NCI-H1436 (cell line): ENCODE measurements at places on chromosomes 7 and 10.

- no peak for DNase-seq
Measured at GRCh38 chr10:1673568-1674345, 63.6 kb downstream of the ADARB2 start.

GRCh38 chr10:6507311-6507710 lies 72.8 kb downstream of the PRKCQ start:
- no peak for DNase-seq

- no peak for DNase-seq
Measured at GRCh38 chr10:118523775-118524174, 71.7 kb downstream of the PRLHR start.

DNA sequence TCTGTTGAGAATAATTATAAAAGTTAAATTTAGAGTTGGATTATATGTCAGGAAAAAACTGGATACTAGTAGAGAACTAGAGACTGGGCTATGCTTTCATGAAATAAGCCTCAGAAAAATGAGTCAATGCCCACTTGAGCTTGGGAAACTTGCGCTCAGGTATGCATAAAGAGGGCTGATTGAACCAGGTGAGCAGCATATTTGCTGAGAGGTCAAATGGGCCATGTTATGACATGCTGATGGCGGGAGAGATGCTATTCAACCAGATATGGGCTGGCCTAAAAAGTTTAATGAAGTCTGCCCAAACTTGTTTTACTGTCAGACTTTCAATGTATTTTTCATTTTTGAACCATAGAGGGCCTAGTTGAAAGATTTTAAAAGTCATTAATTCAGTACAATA lies 837.6 kb upstream of the GHITM start:
- no peak for DNase-seq

GRCh38 chr10:60262647-60263126 lies 127.0 kb downstream of the ANK3 start:
- DNase-seq = no peak

DNA sequence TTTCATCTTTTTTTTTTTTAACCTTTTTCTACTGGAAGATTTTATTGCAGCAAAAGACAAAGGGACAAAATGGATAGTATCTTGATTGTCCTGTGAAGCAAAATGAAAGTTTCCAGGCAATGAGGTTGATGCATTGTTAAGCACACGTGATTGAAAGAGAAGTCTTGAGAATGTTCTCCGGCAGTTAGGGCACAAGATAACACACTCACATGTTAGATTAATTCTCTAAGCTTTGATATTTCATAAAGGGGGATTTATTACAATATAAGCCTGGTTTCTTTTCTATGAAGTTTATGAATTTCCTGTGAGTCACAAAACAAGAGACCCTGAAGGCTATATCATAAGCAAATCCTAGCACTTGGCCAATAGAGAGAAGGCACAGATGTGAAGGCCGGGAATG lies 93.4 kb upstream of the ARMC3 start:
- DNase-seq = no peak

DNA sequence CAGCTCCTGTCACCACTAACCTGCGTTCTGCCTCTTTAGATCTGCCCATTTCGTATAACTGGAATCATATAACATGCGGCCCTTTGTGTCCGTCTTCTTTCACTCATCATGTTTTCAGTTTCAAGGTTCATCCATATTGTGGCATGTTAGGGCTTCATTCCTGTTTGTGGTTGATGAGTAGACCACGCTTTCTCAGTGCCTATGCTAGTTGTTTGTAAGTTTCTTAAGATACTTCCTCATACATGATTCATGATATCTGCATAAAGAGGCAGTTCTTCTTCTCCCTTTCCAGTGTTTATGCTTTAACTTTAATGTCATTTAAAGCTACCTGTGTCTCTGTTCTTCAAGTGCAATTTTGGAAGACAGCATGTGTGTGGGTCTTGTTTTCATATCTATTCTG lies 79.5 kb upstream of the FAM20C start:
- DNase-seq = no peak

- DNase-seq = no peak
Measured at GRCh38 chr7:107913851-107914250, 22.9 kb downstream of the DLD start.

- DNase-seq = no peak
Measured at GRCh38 chr10:25565570-25565969, 368.5 kb upstream of the MYO3A start.

DNA sequence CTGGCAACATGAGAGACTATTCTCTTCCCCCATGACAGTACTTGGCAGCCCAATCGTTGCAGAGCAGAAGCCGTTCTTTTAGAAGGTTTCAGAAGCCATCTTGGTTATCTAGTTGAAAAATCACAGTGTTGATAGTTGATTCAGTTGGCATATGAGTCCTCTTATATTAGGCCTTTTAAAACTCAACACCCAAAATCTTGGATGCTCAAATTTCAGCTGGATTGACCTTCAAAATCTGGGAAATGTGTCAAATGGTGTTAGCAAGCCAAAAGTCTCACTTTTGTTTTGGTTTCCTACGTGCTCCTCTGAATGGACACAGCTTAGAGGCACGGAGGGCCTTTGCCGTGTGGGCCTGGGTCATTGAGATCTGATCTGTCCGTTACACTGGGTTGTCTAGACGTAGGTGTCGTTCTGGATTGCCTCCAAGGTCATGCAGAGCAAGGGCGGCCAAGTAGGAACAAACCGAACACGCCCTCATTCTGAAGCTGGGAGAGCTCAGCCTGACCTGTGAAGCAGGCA lies 59.3 kb upstream of the BMPER start:
- no peak for DNase-seq
